Nucleus accumbens (tissue), 56 donors: ENCODE measurements at places on chromosomes 1 and 21.

DNA sequence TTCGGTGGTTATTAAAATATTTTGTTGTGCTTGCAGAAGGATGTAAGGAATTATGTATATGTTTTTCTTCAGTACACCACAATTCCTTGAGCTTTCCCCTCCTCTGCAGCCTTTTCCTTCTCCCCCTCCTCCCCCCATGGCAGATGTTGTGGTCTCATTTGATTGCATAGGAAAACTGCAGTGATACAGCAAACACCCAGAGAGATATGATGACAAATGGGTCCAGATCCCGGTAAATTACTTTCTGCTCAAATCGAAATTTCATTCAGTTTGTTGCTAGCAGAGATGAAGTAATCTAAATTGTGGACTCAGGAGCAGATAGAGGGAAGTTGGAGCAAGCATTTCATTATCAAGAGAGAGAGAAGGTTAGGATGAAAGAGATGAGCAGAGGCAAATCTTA is 9.9 kb downstream of the LMO4 start:
- DNase-seq: no peak

- DNase-seq: no peak
Measured at GRCh38 chr1:108570128-108570527, 10.2 kb downstream of the EEIG2 start.

DNA sequence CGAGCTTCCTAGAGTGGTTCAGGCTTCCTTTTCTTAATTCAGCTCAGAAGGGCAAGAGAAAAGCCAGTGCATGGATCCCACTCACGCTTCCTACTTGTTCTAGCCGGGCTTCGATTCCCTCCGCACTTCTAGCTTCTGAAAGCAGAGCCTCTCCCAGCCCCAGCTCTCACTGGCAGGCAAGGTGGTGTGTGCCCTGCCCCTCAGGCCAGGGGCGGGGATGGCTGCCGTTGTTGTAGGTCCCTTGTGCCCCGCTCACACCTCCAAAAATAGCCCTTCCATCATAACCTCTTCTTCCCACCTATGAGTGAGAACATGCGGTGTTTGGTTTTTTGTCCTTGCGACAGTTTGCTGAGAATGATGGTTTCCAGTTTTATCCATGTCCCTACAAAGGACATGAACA is 31.6 kb downstream of the BACE2 start:
- no peak for DNase-seq

GRCh38 chr1:246790833-246791232 is 66.6 kb downstream of the SCCPDH start:
- DNase-seq: no peak

- no peak for DNase-seq
Measured at GRCh38 chr1:219697682-219698081, 84.8 kb upstream of the ZC3H11B start.

- DNase-seq: no peak
Measured at GRCh38 chr1:37362594-37363385, 111.6 kb upstream of the ZC3H12A start.

DNA sequence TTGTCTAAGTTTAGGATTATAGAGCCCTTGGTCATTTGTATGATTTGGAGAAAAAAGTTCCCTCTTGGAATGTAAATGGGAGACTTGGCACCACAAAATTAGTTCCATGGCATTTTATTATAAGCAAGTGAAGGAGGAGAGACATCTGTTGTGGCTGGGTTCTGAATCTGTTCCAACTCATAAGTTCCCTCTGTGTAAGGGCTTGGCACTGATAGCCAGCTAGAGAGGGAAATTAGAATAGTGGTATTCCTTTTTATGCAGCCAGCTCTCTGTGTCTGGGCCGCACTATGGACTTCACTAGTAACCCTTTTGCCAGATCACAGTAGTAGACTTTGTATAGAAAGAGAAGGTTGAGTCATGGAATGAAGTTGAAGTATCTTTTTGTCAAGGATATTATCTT is 31.1 kb downstream of the GNAI3 start:
- DNase-seq: no peak

GRCh38 chr1:176567190-176567794 is 104.3 kb downstream of the PAPPA2 start:
- peak; percentile 15 for DNase-seq

DNA sequence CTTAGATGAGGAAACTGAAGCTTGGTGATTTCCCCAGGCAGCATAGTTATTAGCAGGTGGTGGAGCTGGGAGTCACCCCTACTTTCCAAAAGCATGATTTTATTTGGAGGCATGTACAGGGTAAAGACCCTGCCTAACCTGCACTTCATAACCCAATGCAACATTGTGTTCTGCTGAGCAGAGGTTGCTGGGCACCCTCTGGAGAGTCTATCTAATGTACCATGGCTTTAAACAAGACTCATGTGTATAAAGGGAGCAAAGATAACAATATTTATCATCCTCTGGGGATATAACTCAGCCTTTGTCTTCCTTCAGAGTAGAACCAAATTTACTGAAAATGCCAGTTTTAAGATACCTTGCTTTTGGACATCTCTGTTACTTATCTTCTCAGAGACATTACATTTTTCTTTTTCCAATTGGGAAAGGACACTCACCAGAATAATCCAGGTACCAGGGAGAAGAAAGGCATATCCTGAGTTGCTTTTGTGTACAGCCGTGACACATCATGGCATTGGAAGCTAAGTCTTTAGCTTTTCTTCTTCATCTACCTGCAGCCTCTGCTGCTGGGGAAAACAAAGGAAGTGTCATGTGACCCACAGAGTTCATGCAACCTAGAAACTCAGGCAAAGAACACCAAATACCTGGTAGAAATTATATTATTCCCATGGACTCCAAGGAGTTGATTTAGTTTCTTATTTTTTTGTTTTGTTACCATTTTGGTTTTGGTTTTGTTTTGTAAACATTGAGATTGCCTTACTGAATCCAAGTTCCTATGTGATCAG is 39.6 kb downstream of the ELAVL4 start:
- no peak for DNase-seq

DNA sequence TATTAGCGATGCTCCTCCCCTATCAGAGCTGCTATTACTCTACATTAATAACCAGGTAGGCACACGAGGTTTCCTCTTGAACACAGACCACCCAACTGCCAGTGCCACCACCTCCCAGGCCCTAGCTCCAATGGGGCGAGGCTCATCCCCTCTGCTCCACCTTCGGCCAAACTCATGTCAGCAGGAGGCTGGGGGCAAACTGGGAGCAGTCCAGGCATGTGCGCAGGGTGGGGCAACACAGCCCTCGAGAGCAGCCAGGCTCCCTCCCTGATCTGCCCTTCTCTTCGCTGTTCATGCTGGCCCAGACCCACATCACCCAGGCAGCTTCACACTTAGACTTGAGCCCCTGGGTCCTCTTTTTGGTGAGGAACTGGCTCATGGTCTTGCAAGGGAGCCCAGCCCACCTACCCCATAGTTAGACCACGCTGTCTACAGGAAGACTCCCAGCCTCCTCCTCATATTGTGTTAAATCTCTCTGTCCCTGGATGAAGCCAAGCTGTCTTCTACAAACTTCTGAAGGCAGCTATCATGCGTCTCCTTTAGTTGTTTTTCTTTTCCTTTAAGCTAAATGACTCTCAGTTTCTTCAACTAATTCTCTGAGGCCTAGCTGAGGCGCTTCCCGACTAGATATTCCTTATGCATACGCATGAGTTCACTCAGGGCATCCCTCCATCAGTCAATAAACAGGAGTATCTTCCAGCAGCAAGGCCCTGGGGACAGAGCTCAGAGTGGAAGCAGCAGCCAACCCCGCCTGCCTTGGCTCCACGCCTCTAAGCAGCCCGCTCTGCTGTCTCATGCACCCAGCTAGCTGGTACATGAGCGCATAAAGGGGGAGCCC is 12.0 kb downstream of the TMEM9 start:
- no peak for DNase-seq

DNA sequence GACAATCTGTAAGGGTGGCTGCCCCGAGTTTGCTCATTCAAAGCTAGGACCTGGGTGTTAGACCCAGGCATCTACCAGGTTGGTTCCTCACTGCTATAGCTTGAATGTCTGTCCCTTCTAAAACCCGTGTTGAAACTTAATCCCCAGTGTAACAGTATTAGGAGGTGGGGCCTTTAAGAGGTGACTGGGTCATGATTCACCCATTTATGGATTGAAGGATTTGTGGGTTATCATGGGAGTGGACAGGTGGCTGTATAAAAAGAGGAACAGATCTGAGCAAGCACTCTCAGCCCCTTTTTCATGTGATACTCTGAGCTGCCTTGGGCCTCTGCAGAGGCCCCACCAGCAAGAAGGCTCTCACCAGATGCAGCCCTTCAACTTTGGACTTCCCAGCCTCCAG is 29.4 kb downstream of the PSMG1 start:
- no peak for DNase-seq

- no peak for DNase-seq
Measured at GRCh38 chr1:42831273-42831672, 14.1 kb upstream of the SVBP start.

DNA sequence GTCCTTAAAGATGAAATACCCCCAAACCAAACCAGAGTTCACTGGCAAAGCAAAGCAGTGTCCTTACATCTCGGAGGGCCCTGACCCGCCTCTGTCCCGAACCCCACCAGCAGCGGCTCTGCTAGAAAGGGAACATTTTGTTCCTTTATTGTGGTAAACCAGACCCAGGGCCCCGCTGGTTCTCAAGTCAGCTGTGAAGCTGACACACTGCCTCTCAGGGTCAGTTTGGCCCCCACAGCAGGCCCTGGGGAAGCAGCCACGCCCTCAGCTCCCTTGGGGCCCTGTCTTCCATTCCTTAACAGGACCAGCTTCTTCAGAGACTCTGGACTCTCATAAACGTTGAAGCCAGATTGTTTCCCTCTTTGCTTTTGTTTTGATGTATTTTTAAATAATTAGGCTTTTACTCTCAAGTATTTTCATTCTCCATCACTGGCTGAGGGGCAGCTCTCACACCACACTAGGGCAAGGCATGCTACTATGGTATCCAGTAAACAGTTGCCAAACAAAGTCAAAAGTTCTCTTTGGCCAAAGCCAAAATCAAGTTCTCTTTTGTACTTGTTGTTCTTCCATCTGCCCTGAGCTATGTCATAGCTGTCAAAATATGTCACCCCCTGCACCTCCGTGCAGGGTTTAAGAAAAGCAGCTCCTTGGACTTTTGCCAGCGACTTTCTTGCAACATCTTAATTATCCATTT is 61.1 kb upstream of the ANGPTL1 start:
- DNase-seq: no peak

- DNase-seq: no peak
Measured at GRCh38 chr21:46151989-46152926, 3.1 kb downstream of the FTCD start.
